ENCODE measurements at places on chromosomes 1 and 21. TPM values are rescaled to one million over a fixed set of nuclear protein-coding genes. Genes with fewer than 3 reads are reported as not detected.

BARHL2 gene
- not detected for total RNA-seq

NEK2 gene
- 10.2 TPM for total RNA-seq

TRIM17 gene
- total RNA-seq, result 4.6 TPM

DTL gene
- total RNA-seq, result 9.8 TPM

AIRE gene
- total RNA-seq, result 0.70 TPM

ALPL gene
- total RNA-seq, result 17.4 TPM

FCRL2 gene
- total RNA-seq, result 0.18 TPM

DENND1B gene
- 22.3 TPM for total RNA-seq

HPCA gene
- 0.58 TPM for total RNA-seq

NEGR1 gene
- total RNA-seq, result 4.1 TPM

CCDC27 gene
- not detected for total RNA-seq

GJB3 gene
- total RNA-seq, result 0.35 TPM

DCDC2B gene
- not detected for total RNA-seq

KCNE1 gene
- 0.82 TPM for total RNA-seq

SAMD11 gene
- total RNA-seq, result 136 TPM

DIO1 gene
- 8.6 TPM for total RNA-seq

HSPB7 gene
- 7.3 TPM for total RNA-seq

S100A3 gene
- total RNA-seq, result not detected

FCRL6 gene
- not detected for total RNA-seq

LCE2C gene
- total RNA-seq, result not detected

BMP8B gene
- total RNA-seq, result 2.0 TPM

LAMC1 gene
- total RNA-seq, result 236 TPM

PIGR gene
- total RNA-seq, result 7.6 TPM

PRAMEF27 gene
- total RNA-seq, result not detected

SPRR4 gene
- not detected for total RNA-seq

PEX19 gene
- total RNA-seq, result 58.0 TPM

KISS1 gene
- 1.1 TPM for total RNA-seq

ICOSLG gene
- 4.5 TPM for total RNA-seq

ANKRD45 gene
- 3.5 TPM for total RNA-seq

RGS1 gene
- total RNA-seq, result 12.6 TPM

PAFAH2 gene
- 22.0 TPM for total RNA-seq

TMPRSS3 gene
- total RNA-seq, result 1.5 TPM

PTGER3 gene
- total RNA-seq, result 146 TPM

VSIG8 gene
- total RNA-seq, result 0.23 TPM

ANGPTL3 gene
- total RNA-seq, result 1.2 TPM

AQP10 gene
- 0.12 TPM for total RNA-seq

HSD3B1 gene
- total RNA-seq, result not detected

SH2D5 gene
- total RNA-seq, result 0.18 TPM
